Esophagus squamous epithelium (tissue), 5 donors: ENCODE measurements at places on chromosomes 6 and 20.

DNA sequence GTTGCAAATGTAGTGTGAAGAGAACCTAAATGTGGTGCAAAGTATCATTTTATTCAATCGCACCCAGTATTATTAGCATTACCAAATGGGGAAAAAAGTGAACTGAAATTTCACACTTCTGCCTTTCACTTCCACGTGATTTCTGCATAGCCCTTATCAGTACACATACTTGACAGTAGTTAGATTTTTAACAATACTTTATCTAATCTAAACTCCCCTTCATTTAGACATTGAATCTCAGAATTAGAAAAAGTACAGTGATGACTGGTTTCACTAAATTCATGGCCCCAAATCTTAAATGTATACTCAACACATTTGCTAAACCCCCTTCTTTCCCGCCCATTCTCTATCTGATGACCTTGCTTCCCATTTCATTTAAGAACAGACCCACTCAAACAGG lies 14.3 kb downstream of the STX7 start:
- DNase-seq: no peak

- DNase-seq: no peak
Observed at GRCh38 chr6:24893342-24893850, 42.4 kb downstream of the RIPOR2 start.

DNA sequence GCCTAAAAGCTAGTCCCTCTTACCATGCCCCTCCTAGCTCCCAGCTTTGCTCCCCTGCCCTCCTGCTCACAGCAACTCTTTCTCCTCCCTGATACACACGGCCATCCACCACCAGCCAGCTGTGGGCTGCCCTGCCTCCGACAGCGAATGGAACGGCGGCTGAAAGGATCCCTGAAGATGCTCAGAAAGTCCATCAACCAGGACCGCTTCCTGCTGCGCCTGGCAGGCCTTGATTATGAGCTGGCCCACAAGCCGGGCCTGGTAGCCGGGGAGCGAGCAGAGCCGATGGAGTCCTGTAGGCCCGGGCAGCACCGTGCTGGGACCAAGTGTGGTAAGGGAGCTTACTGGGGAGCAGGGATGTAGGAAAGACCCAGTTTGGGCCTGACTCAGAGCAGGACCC lies 16.6 kb upstream of the ZNF76 start:
- DNase-seq: no peak

DNA sequence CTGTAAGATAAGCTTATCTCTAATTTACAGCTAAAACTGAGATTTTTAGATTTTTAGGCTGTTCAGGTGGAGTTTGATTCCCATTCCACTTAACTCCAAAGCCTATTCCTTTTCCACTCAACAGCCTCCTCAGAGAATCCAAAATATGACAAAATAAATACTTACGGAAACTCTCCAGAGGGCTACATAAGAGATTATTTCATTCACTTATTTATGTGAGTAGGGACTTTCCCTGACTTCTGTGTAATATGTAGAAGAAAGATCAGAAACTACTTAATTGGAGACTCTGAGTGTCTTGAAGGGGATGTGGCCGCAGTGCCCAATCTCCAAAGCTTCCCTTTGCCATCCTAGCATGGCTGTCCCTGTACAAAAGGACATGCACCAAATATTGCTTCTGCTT lies 72.1 kb upstream of the ISM1 start:
- no peak for DNase-seq

DNA sequence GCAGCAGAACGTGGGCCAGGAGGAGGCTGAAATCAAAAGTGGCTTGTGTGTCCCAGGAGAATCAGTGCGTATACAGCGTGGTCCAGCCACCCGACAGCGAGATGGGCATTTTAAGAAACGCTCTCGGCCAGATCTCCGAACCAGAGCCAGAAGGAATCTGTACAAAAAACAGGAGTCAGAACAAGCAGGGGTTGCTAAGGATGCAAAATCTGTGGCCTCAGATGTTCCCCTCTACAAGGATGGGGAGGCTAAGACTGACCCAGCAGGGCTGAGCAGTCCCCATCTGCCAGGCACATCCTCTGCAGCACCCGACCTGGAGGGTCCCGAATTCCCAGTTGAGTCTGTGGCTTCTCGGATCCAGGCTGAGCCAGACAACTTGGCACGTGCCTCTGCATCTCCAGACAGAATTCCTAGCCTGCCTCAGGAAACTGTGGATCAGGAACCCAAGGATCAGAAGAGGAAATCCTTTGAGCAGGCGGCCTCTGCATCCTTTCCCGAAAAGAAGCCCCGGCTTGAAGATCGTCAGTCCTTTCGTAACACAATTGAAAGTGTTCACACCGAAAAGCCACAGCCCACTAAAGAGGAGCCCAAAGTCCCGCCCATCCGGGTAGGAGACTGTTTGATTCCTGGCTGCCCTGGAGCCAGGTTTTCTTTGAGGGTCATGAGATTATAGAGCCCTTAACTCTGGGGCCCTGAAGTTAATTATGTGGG lies 75.3 kb downstream of the ASXL1 start:
- no peak for DNase-seq

DNA sequence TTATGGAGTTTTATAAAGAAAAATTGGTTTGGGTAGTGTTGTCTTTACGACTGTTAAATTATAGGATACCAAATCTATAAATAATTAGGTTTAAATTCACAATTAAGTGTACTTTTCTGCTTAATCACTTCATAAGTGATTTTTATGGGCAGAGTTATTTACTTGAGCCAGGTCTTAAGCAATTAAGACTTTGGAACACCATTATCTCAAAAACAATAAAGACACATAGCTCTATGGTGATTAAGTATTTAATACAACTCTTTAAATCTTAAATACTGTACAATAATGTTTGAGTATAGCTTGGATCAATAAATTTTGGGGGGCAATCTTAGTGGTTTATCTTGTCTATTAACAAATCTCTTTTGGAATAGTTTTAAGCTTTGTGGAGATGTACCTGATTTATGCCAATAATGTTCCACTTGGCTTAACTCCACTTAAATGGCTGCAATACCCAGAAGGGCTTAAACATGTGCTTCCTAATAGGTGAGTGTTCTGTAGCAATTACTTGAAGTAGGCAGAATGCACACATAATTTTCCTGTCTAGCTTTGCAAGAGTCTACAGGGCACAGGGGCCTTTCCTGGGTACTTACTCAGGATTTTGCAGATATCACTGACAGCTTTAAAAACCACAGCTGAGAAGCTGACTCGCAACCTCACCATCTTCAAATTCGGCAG lies 7.5 kb downstream of the FERMT1 start:
- DNase-seq: no peak

DNA sequence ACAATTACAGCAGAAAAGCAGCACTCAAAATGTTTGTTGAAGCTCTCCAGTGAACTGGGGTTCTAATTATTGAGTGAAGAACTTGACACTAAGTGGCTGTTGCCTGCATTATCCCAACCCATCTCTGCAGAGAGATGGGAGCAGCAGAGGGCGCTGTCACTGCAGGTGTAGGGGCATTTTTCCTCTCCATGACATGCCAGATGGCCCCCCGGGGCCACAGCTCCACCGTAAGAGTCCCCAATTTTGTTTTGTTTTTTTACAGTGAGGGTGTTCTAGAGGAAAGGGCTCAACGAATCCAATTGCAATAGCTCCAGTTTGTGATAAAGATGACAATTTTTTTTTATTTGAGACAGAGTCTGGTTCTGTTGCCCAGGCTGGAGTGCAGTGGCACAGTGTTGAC lies 1.9 kb upstream of the FUCA2 start:
- no peak for DNase-seq

DNA sequence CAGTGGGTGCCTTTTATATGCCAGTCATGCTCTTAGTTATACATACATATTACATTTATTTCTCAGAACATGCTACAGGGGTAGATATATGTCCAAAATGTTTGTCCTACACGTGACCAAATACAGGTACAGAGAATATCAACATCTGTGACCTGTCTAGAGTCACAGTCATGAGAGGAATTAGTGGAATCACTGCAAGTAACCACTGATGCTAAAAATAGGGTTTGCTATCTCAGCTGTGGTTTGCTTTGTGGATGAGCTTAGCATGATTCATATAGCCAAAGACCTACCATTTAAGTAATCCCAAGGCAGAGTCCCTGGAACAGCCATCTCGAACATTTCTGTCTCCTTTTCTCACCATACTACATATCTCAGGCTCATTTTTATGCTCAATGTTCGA lies 32.3 kb downstream of the GSTA3 start:
- DNase-seq: no peak

DNA sequence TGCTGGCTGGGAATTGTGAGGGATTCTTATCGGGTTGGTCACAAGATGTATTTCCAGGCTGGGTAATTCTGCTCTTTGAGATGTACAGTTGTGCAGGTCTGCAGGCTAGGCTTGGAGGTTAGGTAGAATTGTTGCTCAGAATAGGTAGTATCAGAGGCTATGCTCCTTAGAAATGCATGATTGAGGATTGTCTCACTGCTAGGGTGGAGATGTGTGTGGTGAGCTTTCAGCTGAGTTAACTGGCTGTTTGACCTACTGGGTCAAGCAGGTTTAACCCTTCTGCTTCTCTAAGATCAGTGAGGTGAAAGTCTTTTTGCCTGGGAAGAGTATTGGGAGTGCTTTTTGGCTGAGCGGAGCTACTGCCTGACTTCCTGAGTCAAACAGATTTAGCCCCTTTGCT lies 701.1 kb downstream of the UTRN start:
- no peak for DNase-seq
